ENCODE measurements at places on chromosomes 4 and X.

DNA sequence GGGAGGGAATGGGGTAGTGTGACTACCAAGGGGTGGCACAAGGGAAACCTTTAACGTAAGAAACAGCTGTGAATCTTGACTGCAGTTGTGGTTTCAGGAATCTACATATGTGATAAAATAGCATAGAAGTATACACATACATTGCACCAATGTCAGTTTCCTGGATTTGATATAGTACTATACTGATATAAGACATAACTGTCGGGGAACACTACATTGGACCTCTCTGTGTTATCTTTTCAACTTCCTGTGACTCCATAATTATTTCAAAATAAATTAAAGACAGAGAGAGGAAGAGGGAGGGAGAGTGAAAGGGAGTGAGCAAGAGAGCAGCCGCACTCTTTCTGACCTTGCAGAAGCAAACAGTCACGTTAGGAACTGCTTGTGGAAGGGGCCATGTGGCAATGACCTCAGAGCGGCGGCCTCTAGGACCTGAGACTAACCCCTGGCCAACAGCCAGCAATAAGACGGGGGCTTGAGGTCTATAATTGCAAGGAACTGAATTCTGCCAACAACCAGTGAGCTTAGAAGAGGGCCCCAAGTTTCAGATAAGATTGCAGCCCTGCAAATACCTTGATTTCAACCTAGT, 47.4 kb downstream of the NALF2 start:
- H3K4me3 ChIP-seq, result no peak overlapping the region
- no peak overlapping the region for H3K27ac ChIP-seq
- H3K36me3 ChIP-seq, result no peaks in the 10 kb centered on the region

- no peak overlapping the region for H3K4me3 ChIP-seq
- H3K4me1 ChIP-seq, result no peaks in the 10 kb centered on the region
Observed at GRCh38 chrX:133999031-133999705, 13.8 kb upstream of the GPC3 start.

DNA sequence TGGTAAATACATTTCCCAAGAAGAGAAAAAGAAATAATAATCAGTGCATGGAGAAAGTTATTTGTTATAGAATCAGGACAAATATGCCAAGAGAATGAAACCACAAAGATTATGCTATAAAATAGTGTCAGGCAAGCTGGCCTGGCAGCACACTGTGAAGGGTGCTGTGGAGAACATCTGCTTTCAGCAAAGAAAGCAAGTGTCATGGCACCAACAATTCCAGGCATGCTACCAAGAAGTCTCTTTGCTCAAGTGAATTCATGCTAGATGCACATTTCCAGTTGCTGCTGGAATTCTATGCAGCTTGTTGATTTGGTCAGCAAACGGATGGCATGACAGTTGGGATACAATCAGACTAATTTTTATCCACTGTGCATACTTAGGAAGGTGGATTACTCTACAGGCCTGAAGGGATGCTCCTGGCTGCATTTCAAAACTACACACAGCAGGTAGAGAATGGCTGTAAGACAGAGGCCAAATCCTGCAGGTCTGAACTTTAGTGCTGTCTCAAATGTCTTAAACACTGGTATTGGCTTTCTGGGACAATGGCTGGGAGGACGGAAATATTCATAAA, 154.6 kb upstream of the FAT1 start:
- H3K4me1 ChIP-seq, result no peaks in the 10 kb centered on the region
- H3K27me3 ChIP-seq, result no peaks in the 10 kb centered on the region
- DNase-seq, result no peak

DNA sequence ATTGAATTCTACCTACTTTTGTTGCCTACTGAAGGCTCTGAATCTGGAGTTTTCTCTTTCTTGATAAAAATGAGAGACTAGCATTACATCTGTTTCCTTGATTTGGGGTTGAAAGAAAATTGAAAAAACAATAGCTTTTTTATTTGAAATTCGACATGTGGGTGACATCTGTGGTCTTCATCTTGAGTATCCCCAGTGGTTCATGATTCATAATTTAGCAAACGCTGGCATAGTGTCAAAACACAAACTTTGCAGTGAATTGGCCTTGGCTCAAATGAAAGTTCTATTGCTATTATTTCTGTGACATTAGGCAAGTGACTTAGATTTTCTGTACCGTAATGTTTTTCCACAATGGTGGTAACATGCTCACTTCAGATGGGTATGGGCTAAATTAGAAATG, 747.6 kb downstream of the PCDH7 start:
- no peak overlapping the region for H3K27ac ChIP-seq
- no peak for DNase-seq
- no peaks in the 10 kb centered on the region for H3K36me3 ChIP-seq
- H3K4me3 ChIP-seq, result no peak overlapping the region
- no peaks in the 10 kb centered on the region for H3K27me3 ChIP-seq

DNA sequence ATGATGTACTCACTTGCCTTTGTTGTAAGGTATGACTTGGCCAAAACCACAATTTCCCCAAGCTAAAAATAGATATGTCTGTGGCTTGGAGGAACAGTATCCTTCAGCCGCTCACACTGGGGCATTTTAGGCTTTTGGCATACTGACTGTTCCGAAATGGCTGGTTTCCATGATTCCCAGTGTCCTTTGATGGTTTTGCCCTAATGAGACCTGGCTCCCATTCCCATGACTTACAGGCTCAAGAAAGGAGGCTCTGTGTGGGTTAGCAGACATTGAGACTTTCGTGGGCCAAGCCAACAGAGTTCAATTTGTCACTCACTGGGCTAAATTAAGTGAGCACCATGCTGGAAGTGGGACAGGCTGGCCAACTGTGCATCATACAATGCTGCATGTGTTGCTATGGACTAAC, 150.6 kb downstream of the CEP135 start:
- no peaks in the 10 kb centered on the region for H3K27me3 ChIP-seq
- H3K27ac ChIP-seq, result no peak overlapping the region
- no peaks in the 10 kb centered on the region for H3K36me3 ChIP-seq
- peaks cover 17% of the 10 kb centered on the region for H3K4me1 ChIP-seq

DNA sequence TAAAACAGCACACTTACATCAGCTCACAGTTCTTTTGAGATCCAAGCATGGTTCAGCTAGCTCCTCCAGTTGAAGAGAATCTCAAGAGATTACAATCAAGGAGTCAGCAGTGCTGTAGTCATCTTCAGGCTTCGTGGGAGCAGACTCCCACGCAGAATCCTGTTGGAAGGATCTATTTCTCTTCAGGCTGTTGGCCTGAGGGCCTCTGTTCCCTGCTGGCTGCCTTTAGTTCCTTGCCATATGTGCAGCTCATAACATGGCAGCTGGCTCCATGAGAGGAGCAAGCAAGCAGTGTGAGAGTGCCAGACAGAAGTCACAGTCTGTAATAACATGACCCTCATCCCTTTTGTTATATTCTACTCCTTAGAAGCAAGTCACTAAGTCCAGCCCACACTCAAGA, 168.6 kb downstream of the COX18 start:
- peak overlapping the region; percentile 34 for H3K4me3 ChIP-seq
- no peaks in the 10 kb centered on the region for H3K36me3 ChIP-seq
- H3K27ac ChIP-seq, result peak overlapping the region; percentile 91
- H3K27me3 ChIP-seq, result peaks cover 5% of the 10 kb centered on the region

DNA sequence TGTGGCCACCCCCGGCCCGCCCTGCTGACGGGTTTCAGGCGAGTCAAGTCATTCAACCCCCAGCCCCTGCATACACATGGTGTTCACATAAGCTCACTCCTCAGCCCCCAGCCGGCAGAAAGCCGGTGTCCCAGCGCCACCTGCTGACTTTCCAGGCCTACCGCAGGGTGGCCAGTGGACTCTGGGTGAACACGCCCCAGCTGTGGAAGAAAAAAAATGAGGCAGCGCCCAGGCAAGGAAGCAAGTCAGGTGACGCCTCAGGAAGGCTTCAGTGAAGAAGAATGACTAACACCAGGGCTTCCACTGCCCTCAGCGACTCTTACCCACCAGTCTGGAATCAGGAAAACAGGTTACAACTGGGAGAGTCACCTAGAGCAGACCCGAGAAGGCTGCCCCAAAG, 15.8 kb downstream of the BCAP31 start:
- DNase-seq, result peak; percentile 78
- no peak overlapping the region for H3K4me3 ChIP-seq
- peaks cover 3% of the 10 kb centered on the region for H3K27me3 ChIP-seq
- H3K4me1 ChIP-seq, result peaks cover 4% of the 10 kb centered on the region

DNA sequence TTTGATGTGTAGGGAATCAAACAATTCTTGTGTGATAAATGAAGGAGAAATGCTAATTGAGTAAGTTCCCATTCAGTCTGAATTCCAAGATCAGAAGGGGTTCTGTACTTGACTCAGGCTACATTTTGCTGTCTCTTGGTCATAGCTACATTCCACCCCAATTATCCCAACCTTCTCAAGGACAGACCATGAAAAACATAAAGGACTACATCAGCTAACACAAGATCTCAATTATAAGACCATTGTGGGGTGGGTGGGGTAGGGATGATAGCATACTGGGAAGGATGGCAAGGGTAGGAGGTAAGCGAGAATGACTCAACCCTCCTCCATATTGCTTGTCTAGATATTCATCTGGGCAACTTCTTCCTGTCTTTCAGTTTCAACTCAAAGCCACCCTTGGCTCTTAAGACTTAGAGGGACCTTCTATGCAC, 87.4 kb upstream of the ETNPPL start:
- no peaks in the 10 kb centered on the region for H3K27me3 ChIP-seq
- no peaks in the 10 kb centered on the region for H3K36me3 ChIP-seq

GRCh38 chrX:46994096-46994495, 81.9 kb downstream of the JADE3 start:
- H3K27me3 ChIP-seq, result no peaks in the 10 kb centered on the region
- peak overlapping the region; percentile 75 for H3K27ac ChIP-seq
- H3K4me3 ChIP-seq, result no peak overlapping the region
- H3K4me1 ChIP-seq, result peaks cover 12% of the 10 kb centered on the region

- H3K36me3 ChIP-seq, result no peaks in the 10 kb centered on the region
- H3K4me3 ChIP-seq, result peak overlapping the region; percentile 48
- DNase-seq, result no peak
- H3K4me1 ChIP-seq, result peaks cover 28% of the 10 kb centered on the region
- H3K27me3 ChIP-seq, result no peaks in the 10 kb centered on the region
Observed at GRCh38 chrX:112851806-112852205, 11.2 kb upstream of the AMOT start.

DNA sequence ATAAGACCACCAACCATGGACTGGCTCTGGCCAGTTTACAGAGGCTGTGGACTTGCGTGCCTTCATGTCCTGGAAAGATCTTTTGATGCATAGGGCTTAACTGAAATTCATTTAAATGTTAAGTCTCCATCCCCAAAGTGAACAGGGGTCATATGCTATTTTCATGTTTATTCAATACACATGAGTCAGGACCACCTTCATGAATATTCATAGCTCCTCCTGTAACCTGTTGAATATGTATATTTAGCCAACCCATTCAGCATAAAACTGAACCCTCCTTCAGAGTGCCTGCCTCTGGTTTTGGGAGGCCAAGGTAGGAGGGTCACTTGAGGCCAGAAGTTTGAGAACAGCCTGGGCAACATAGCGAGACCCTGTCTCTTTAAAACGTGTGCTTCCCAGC, 7.1 kb downstream of the CTPS2 start:
- H3K36me3 ChIP-seq, result no peaks in the 10 kb centered on the region
- H3K4me3 ChIP-seq, result no peak overlapping the region
- H3K27ac ChIP-seq, result no peak overlapping the region
- no peaks in the 10 kb centered on the region for H3K4me1 ChIP-seq
- DNase-seq, result no peak

- H3K4me3 ChIP-seq, result peak overlapping the region; percentile 34
- no peak for DNase-seq
- no peaks in the 10 kb centered on the region for H3K36me3 ChIP-seq
- peak overlapping the region; percentile 25 for H3K27ac ChIP-seq
- H3K27me3 ChIP-seq, result peaks cover 7% of the 10 kb centered on the region
Observed at GRCh38 chr4:2484993-2485392, 16.1 kb downstream of the RNF4 start.

- no peak overlapping the region for H3K4me3 ChIP-seq
- no peak overlapping the region for H3K27ac ChIP-seq
- DNase-seq, result no peak
- no peaks in the 10 kb centered on the region for H3K4me1 ChIP-seq
- no peaks in the 10 kb centered on the region for H3K27me3 ChIP-seq
Observed at GRCh38 chr4:109764376-109764775, 34.5 kb upstream of the PLA2G12A start.

- H3K4me1 ChIP-seq, result no peaks in the 10 kb centered on the region
- H3K27ac ChIP-seq, result no peak overlapping the region
- no peak for DNase-seq
- H3K36me3 ChIP-seq, result no peaks in the 10 kb centered on the region
- no peak overlapping the region for H3K4me3 ChIP-seq
- H3K27me3 ChIP-seq, result no peaks in the 10 kb centered on the region
Observed at GRCh38 chrX:85309717-85310116, 65.9 kb downstream of the ZNF711 start.

- no peak overlapping the region for H3K4me3 ChIP-seq
- H3K4me1 ChIP-seq, result peaks cover 10% of the 10 kb centered on the region
- H3K27me3 ChIP-seq, result peaks cover 3% of the 10 kb centered on the region
- no peak overlapping the region for H3K27ac ChIP-seq
Observed at GRCh38 chr4:82811838-82812341, 13.3 kb upstream of the SCD5 start.

- peak overlapping the region; percentile 98 for H3K4me3 ChIP-seq
- H3K4me1 ChIP-seq, result peaks cover 20% of the 10 kb centered on the region
- no peak for DNase-seq
- H3K27me3 ChIP-seq, result peaks cover 2% of the 10 kb centered on the region
- H3K27ac ChIP-seq, result no peak overlapping the region
Observed at GRCh38 chr4:70725633-70726032, 3.9 kb downstream of the RUFY3 start.

- H3K27ac ChIP-seq, result no peak overlapping the region
- H3K4me1 ChIP-seq, result peaks cover 10% of the 10 kb centered on the region
- no peak overlapping the region for H3K4me3 ChIP-seq
Observed at GRCh38 chr4:113382704-113383103, 333.3 kb downstream of the ANK2 start.

GRCh38 chr4:31283679-31284078, 563.5 kb downstream of the PCDH7 start:
- no peaks in the 10 kb centered on the region for H3K4me1 ChIP-seq
- no peaks in the 10 kb centered on the region for H3K36me3 ChIP-seq
- peaks cover 2% of the 10 kb centered on the region for H3K27me3 ChIP-seq
- no peak for DNase-seq
- no peak overlapping the region for H3K4me3 ChIP-seq

- H3K27ac ChIP-seq, result no peak overlapping the region
- no peaks in the 10 kb centered on the region for H3K4me1 ChIP-seq
Observed at GRCh38 chr4:157591245-157591644, 370.7 kb downstream of the GRIA2 start.

DNA sequence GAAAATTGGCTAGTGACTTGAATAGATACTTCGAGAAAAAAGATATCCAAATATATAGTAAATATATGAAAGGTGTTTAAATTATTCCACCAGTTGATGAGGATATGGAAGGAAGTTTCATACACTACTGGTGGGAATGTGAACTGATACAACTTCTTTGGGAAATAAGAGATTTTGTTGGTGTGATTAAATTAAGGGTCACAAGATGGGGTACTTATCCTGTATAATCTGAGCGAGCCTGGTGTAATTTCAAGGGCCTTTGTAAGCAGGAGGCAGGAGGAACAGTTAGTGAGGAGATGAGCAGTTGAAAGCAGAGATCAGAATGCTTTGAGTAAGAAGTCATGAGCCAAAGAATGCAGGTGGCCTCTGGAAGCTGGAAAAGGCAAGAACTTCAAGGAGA, 192.2 kb downstream of the KCTD8 start:
- H3K36me3 ChIP-seq, result no peaks in the 10 kb centered on the region
- no peaks in the 10 kb centered on the region for H3K27me3 ChIP-seq
- peaks cover 14% of the 10 kb centered on the region for H3K4me1 ChIP-seq
- peak overlapping the region; percentile 3 for H3K27ac ChIP-seq
- no peak overlapping the region for H3K4me3 ChIP-seq
- no peak for DNase-seq

- H3K4me1 ChIP-seq, result peaks cover 2% of the 10 kb centered on the region
- peaks cover 21% of the 10 kb centered on the region for H3K27me3 ChIP-seq
- no peaks in the 10 kb centered on the region for H3K36me3 ChIP-seq
- no peak for DNase-seq
- no peak overlapping the region for H3K27ac ChIP-seq
- H3K4me3 ChIP-seq, result no peak overlapping the region
Observed at GRCh38 chr4:46393606-46394005, 3.7 kb upstream of the GABRA2 start.

All from glutamatergic neuron (in vitro differentiated cells).